Epithelial cell of alveolus of lung (primary cell): ENCODE measurements at places on chromosomes 5 and 9. TPM values are rescaled to one million over a fixed set of nuclear protein-coding genes. Genes with fewer than 3 reads are reported as not detected.

CDH12 gene
- total RNA-seq, result 0.52 and 2.0 TPM in 2 replicates

IL5 gene
- not detected in 2 replicates for total RNA-seq

FREM1 gene
- 0.08 and 0.26 TPM in 2 replicates for total RNA-seq

ARHGEF28 gene
- total RNA-seq, result 2.1 and 9.1 TPM in 2 replicates

IRX4 gene
- 0.16 TPM in 1 of 2 replicates, not detected in the other for total RNA-seq

MELK gene
- 18.0 and 35.9 TPM in 2 replicates for total RNA-seq

GRPEL2 gene
- total RNA-seq, result 7.9 and 19.3 TPM in 2 replicates

NR4A3 gene
- total RNA-seq, result 0.26 and 1.3 TPM in 2 replicates

PHF24 gene
- total RNA-seq, result 0.40 TPM in 1 of 2 replicates, not detected in the other

ARSI gene
- total RNA-seq, result 14.1 and 19.5 TPM in 2 replicates

MYMK gene
- 1.0 TPM in 1 of 2 replicates, not detected in the other for total RNA-seq

ARAP3 gene
- total RNA-seq, result 8.0 and 16.4 TPM in 2 replicates

PCDHGA1 gene
- 0.13 and 0.64 TPM in 2 replicates for total RNA-seq

AIF1L gene
- total RNA-seq, result 0.08 and 0.13 TPM in 2 replicates

RIC1 gene
- 19.1 and 25.7 TPM in 2 replicates for total RNA-seq

SPINK7 gene
- total RNA-seq, result not detected in 2 replicates

CCDC69 gene
- 3.5 and 13.6 TPM in 2 replicates for total RNA-seq

GPX8 gene
- total RNA-seq, result 114 and 119 TPM in 2 replicates

SARDH gene
- total RNA-seq, result 6.7 and 9.4 TPM in 2 replicates

WDR70 gene
- 12.6 and 13.8 TPM in 2 replicates for total RNA-seq
